ENCODE measurements at places on chromosomes 4 and X.

DNA sequence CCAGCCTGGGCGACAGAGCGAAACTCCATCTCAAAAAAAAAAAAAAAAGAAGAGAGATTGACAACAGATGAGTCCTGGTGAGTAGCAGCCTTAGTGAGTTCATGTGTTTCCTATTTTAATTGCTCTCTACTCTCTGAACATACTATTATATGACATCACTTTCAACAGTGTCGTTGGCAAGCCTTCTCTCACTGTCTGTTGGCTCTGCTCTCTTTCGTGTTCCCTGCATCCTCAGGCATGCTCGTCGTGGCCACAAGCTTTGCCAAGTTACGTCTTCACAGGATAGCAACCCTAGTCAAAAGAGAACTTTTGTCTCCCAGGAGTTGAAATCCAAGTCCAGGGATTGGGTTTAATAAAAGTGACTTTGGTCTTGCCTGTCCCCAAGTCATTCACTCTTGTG lies 117.1 kb upstream of the EGFL6 start:
- DNase-seq = no peak

GRCh38 chr4:87559090-87559837 lies 30.1 kb upstream of the SPARCL1 start:
- no peak for DNase-seq

DNA sequence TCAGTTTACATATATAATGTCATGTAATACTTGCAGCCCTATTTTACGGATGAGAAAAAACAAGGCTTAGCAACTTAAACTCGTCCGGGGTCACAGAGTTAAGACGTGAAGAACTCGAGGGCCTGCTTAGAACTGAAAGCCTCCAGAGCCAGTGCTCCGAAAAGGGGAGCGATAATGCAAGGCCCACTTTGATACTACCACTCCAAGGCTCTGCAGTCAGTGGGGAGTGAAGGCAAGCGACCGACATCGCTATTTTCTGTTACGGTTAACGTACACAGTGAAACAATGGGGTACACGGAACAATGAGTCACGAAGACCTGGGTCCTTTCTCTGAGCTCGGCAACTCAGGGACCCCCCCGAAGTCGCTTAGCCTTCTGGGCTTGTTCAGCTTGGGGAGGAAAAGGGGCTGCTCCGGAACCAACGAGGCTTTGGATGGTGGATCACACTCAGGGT lies 965 bp downstream of the PPA2 start:
- no peak for DNase-seq

- peak; percentile 89 for DNase-seq
Observed at GRCh38 chrX:48508400-48509244, at the start of gene PORCN. Gene PORCN (plus strand): TSS chrX:48508992. CDS start chrX:48509821, 829 bp downstream.

DNA sequence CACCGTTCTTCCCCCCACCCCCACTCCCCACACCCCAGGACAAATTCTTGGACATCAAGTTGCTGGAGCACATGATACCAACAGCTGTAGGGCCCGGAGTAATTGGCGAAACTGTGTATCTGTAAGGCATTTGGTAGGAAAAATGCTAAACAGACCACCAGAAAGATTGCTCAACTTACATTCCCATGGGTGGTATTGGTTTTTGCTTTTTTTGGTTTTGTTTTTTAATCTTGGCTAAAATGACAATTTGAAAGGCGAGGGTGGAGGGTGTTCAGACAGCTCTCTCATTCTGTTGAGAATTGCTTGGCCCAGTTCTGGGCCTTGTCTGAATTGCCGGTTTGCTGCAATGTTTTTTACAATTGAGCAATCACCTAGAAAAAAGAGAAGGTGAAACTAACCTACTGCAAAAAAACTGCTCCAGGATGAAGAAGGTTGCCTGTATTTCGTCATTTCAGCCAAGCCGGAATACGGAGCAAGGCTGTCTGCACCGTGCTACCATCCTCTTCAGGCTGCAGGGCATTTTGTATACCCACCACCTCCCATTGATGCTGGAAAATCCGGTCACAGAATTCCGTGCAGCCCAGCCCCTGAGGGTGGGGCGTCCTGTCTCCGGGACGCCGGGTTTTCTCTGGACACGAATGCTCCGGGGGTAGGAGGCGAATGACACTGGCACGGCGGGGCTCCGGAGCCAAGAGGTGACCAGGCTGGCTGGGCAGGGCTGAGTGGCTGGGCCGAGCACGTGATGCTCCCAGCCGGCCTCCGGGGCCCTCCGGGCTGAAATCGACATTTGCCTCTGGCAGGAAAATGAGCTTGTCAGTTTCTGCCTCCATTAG lies at the start of gene CLCN4:
CLCN4 (plus strand) TSS at position 777 of the 833 bp plus-strand sequence. CDS start 28,058 bp downstream, outside the sequence.
- DNase-seq = peak; percentile 64

GRCh38 chr4:109821185-109821584 lies 5.6 kb downstream of the GAR1 start:
- no peak for DNase-seq

GRCh38 chr4:134883831-134884449 lies 682.4 kb upstream of the PABPC4L start:
- no peak for DNase-seq

DNA sequence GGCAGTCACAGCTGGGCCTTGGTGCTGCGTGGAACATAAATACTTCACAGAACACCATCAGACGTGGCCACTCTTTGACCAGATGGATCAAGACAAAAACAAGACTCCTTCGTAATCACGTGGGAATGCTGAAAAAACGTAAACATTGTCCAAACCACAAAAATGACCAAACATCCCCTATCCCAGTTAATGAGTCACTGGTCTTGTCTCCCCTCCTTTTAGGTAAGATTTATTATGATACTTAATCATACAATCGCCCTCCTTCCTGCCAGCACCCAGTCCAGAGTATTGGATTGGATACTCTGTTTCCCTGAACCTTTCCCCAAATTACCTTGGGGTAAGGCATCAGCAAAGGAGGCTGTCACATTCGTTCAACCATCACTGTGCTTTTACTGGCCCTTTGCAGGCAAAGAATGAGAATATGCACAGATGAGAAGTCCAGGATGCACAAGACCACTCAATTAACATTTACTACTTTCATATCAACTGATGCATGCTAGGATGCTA lies 601 bp upstream of the TCEANC start:
- peak; percentile 61 for DNase-seq

GRCh38 chrX:153102418-153102817 lies 30.2 kb downstream of the PNMA6A start:
- DNase-seq = no peak

DNA sequence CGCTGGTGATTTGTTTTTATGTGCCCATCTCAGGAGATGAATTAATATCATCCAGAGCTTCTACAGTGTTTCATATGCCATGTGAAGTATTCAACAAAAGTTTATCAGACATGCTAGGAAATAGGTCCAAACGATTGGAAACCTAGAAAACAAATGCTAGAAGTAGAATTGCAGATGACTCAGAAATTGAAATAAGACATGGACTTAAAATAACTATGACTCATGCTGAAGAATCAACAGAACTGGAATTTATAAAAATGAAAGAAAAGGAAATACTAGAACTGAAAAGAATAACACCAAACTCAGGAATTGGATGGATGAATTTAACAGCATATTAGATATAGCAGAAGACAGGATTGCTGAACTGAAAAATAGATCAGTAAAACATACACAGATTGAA lies 172.7 kb upstream of the GIMD1 start:
- peak; percentile 29 for DNase-seq

GRCh38 chr4:180009316-180009715 lies 2233.9 kb upstream of the TENM3 start:
- no peak for DNase-seq

- no peak for DNase-seq
Observed at GRCh38 chrX:21632027-21632426, 26.1 kb downstream of the KLHL34 start.

- DNase-seq = no peak
Observed at GRCh38 chr4:76872556-76872955, 25.4 kb downstream of the SOWAHB start.

DNA sequence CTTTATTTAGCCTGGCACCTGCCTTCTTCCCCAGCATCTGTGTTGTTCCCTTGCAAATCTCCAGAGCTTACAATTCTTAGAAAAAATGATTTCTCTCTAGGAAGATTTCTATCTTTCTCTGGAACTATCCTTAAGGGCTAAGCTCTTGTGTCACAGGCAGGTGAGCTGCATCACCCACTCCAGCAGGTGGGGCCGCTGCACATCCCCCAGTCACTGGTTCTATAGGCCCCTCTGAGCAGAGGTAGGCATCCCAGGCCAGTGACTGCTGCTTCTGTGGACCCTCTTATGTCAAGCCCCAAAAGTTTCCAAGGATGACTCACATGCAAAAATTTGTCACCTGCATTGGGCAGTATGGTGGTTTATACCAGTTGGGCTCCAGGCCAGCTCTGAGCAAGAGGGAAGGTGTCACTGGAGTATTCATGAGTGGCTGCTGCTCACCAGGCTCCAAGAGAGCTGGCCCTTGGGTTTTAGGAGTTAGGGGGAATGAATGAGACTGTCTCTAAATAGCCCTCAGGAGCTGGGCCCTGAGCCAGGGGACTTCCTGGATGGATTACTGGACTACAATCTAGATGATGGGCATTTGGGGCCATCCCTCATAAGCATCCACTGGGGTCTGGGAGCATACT lies 208.1 kb upstream of the EOLA2 start:
- no peak for DNase-seq

GRCh38 chr4:151576627-151577026 lies 167.7 kb downstream of the FHIP1A start:
- no peak for DNase-seq

DNA sequence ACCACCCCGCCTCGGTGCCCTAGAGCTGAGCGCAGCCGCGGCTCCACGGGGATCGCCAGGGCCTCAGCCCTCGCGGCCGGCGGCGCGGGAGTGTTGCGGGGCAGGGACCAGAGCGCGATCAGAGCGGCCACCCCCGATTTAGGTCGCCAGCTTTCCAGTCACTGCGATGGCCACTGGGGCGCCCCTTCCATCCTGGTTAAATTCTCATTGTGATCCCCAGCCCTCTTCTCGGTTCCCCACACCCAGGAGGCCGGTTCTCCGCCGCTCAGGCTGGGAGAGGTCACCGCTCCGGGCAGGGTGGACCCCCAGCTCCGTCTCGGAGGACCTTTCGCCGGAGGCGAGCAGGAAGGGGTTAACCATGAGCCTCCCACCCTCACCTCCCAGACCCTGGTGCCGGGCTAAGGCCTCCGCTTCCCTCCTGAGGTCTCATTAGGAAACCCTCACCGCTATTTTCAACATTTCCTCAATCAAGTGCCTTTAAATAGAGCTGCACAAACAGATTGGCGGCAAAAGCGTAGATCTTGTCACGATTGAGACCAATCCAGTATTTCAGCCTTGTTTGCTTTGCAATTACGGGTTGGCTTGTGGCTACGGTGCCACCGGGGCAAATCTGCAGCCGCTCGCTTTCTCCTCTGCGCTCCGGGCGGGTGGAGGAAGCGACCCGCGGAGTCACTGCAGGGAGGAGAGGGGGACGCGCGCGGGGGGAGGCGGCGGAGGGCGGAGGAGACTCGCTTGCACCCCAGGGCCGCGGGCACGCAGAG lies 8.3 kb upstream of the HAND2 start:
- DNase-seq = no peak

DNA sequence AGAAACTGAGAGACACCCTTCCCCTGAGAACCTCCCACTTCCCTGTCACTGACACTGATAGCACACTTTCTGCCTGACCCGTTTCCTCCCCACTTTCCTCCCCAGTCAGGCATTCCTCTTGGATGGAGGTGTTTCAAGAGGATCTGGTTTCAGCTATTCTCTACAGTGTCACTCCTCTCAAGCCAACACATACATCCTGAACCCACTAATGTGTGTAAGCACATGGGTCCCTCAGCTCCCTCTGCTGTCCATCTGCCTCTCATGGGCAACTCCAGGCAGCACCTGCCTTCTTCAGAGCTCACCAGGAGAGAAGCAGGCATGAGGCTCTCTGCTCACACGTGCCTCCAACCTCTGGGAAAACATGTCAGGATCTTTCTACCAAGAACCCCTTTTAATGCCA lies 207.6 kb downstream of the NAF1 start:
- no peak for DNase-seq

- DNase-seq = no peak
Observed at GRCh38 chrX:72060196-72060920, 71.4 kb downstream of the RTL5 start.

- no peak for DNase-seq
Observed at GRCh38 chrX:34790026-34790425, 132.9 kb upstream of the TMEM47 start.

DNA sequence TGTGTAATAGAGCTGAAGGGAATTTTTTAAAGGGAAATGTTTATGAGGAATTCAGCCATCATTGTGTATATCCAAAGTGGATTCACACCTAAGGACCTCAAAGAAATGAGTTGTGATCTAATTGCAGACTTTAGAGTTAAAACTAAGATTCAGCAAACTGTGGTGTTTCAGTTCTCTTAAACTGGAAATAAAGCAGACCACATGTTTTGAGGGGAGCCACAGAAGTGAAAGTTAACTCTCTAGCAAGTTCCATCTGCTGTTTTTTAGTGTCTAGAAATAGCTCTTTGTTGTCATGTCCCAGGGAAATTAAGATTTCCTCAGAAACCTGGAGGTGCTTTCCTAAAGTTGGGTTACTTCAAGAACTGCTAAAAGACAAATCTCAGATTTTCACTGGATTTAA lies 97.3 kb upstream of the DDX3X start:
- no peak for DNase-seq

- no peak for DNase-seq
Observed at GRCh38 chrX:76439188-76439587, 11.7 kb downstream of the MAGEE1 start.

DNA sequence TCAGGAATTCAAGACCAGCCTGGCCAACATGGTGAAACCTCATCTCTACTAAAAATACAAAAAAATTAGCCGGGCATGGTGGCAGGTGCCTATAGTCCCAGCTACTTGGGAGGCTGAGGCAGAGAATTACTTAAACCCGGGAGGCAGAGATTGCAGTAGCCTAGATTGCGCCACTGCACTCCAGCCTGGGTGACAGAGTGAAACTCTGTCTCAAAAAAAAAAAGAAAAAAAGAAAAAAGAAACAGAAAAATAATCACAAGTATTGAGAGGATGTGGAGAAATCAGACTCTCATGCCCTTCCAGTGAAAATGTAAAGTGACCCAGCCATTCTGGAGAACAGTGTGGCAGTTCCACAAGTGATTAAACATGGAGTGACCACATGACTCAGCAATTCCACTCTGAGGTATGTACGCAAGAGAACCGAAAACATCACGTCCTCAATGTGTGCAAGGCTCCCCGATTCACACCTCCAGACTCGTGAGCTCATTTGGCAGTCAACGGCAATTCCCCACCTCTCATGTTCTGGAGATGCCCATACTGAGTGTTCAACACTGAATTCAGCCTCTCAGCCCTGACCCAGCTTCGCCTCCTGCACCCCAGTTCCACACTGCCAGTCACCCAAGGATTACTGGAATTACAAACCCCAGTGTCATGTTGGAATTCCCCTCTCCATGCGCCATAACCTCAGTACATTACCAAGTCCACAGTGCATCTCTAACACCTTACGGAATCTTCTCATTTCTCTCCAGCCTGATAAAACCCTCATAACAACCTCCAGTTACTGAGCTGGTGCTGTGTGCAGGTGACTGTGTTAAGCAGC lies 21.1 kb downstream of the ACOX3 start:
- DNase-seq = no peak

- no peak for DNase-seq
Observed at GRCh38 chr4:19883841-19884240, 367.9 kb upstream of the SLIT2 start.

DNA sequence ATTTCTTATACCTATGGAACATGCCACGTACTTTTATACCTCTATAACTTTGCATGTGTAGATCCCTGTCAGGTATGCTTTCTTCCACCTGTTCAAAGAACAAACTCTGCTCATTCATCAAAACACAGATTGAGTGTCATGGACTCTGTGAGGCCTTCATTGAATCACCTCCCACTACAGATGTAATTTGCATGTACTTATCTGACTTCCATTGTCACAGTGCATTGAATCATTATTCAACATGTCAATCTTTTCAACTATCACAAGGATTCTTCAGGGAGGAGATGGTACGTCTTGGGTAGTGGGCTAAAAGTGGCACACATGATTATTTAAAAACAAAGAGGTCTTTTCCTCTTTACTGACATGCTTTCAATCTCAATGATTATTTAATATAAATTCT lies 24.1 kb downstream of the SPOCK3 start:
- DNase-seq = no peak
